Mesenchymal stem cell (in vitro differentiated cells and primary cell): ENCODE measurements at places on chromosomes 3 and 15.

DNA sequence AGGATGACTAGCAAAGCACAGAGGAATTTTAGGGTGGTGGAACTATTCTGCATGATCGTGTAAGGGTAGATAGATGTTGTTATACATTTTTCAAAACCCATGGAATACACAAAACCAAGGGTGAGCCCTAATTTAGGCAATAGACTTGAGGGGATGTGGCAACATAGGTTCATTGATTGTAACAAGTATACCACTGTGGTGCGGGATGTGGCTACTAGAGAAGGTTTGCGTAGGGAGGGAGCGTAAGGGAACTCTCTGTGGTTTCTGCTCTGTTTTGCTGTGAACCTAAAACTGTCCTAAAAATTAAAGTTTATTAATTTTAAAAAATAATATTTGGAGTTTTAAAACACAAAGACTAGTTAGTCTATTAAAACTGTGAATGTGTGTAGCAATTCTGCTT, 202.8 kb downstream of the PLCL2 start:
- no peaks in the 10 kb centered on the region for H3K4me1 ChIP-seq
- H3K4me3 ChIP-seq = no peak overlapping the region
- H3K27me3 ChIP-seq = no peaks in the 10 kb centered on the region
- H3K36me3 ChIP-seq = no peaks in the 10 kb centered on the region

DNA sequence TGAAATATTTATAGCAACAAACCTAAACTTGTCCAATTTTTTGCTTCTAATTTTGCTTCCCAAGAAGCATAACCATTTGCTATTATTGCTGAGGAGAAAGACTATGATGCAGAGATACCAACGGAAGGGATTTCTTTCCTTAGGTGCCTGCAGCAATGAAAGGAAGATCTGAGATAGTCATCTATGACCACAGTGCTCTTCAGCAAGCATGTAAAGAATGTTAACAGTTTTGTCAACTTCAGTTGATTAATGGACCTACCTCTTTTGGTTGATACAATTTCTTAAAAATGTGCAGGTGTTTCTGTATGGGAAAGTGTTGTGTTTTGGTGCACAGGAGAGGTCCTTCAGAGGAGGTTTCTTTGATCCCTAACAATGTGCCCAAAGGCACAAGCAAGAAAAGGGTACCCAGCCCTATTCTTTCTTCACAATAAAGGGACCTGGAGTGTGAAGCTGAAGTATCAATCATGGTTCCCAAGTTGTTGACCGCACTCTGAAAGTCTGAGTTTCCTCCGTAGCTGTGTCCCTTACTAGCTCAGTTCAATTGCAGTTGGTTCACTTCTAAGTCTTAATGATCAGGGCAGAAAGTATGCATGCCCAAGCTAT, 307.7 kb upstream of the KCNH8 start:
- H3K36me3 ChIP-seq = no peaks in the 10 kb centered on the region
- H3K27me3 ChIP-seq = no peaks in the 10 kb centered on the region
- DNase-seq = no peak
- no peak overlapping the region for H3K4me3 ChIP-seq
- no peak overlapping the region for H3K27ac ChIP-seq

- no peaks in the 10 kb centered on the region for H3K4me1 ChIP-seq
- no peak overlapping the region for H3K27ac ChIP-seq
- H3K27me3 ChIP-seq = no peaks in the 10 kb centered on the region
- no peak overlapping the region for H3K4me3 ChIP-seq
Measured at GRCh38 chr3:154135511-154136173, 14.5 kb downstream of the ARHGEF26 start.

- no peak overlapping the region for H3K4me3 ChIP-seq
- no peaks in the 10 kb centered on the region for H3K4me1 ChIP-seq
- no peak overlapping the region for H3K27ac ChIP-seq
- DNase-seq = no peak
Measured at GRCh38 chr3:10725067-10725466, 91.0 kb upstream of the SLC6A11 start.

GRCh38 chr15:70604666-70605315, 158.6 kb downstream of the UACA start:
- no peak overlapping the region for H3K4me3 ChIP-seq
- H3K4me1 ChIP-seq = peaks cover 6% of the 10 kb centered on the region
- no peak for DNase-seq
- no peak overlapping the region for H3K27ac ChIP-seq
- no peaks in the 10 kb centered on the region for H3K36me3 ChIP-seq

GRCh38 chr3:53030619-53031449, 15.0 kb downstream of the SFMBT1 start:
- no peak overlapping the region for H3K4me3 ChIP-seq
- H3K27ac ChIP-seq = no peak overlapping the region
- no peaks in the 10 kb centered on the region for H3K27me3 ChIP-seq
- no peaks in the 10 kb centered on the region for H3K36me3 ChIP-seq
- no peak for DNase-seq

DNA sequence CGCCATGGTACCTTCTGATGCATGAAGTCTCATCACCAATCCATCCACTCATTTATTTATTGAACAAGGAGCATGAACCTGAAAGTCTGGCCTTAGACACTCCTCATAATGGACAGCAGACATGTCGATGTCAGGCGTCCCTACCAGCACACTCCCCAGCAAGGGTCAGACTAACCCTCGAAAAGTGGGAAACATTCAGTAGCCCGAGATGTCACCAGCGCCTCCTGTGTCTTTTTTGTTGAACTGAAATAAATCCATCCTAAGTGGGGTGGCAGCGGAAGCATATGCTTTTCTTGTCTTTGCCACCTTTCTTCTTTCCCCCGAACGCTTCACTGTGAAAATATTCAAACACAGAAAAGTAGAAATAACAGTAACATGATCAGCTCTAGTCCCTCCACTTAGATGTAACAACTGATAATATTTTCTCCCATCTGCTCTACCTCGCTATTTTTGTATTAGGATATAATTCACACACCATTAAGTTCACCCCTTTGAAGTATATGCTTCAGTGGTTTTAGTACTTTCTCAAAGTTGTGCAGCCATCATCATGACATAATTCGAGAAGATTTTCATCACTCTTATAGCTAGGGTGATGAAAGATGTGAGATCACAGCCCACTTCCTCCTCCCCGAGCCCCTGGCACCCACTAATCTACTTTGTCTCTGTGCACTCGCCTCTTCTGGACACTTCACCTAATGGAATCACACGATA, 121.6 kb downstream of the ADAMTS17 start:
- DNase-seq = no peak
- H3K36me3 ChIP-seq = no peaks in the 10 kb centered on the region
- no peak overlapping the region for H3K4me3 ChIP-seq
- H3K4me1 ChIP-seq = no peaks in the 10 kb centered on the region

- no peak overlapping the region for H3K27ac ChIP-seq
- no peak overlapping the region for H3K4me3 ChIP-seq
- no peaks in the 10 kb centered on the region for H3K36me3 ChIP-seq
Measured at GRCh38 chr3:168847291-168847883, 751.7 kb upstream of the GOLIM4 start.

GRCh38 chr15:69509131-69509530, 56.5 kb downstream of the RPLP1 start:
- H3K36me3 ChIP-seq = no peaks in the 10 kb centered on the region
- H3K27me3 ChIP-seq = peaks cover 29% of the 10 kb centered on the region
- no peak overlapping the region for H3K4me3 ChIP-seq
- no peak overlapping the region for H3K27ac ChIP-seq
- DNase-seq = no peak

GRCh38 chr3:46845397-46845859, 17.8 kb downstream of the MYL3 start:
- peak; percentile 75 for DNase-seq
- H3K36me3 ChIP-seq = no peaks in the 10 kb centered on the region
- H3K27me3 ChIP-seq = no peaks in the 10 kb centered on the region
- H3K27ac ChIP-seq = peak overlapping the region; percentile 47
- H3K4me1 ChIP-seq = peaks cover 17% of the 10 kb centered on the region

DNA sequence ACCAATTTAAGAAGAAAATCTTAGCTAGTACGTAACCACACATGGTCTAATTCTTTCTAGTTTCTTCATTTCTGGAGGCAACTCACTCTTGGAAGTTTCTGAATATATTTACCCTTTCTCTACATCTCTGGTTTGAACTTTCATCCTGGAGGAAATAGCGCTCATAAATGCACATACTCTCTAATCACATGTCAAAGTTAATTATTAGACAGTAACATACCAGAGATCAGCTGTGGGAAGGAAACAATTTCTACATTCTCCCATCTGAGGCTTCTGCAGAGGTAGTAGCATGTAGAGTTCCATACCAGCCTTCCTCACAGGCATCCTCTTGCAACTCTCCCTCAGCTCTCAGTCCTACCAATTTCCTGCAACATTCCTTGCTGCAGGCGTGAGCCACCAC, 132.5 kb downstream of the RBPMS2 start:
- peaks cover 10% of the 10 kb centered on the region for H3K4me1 ChIP-seq
- H3K27ac ChIP-seq = peak overlapping the region; percentile 79
- no peak overlapping the region for H3K4me3 ChIP-seq
- H3K36me3 ChIP-seq = peaks cover 12% of the 10 kb centered on the region

- no peaks in the 10 kb centered on the region for H3K4me1 ChIP-seq
- H3K27ac ChIP-seq = no peak overlapping the region
- no peak for DNase-seq
- H3K36me3 ChIP-seq = no peaks in the 10 kb centered on the region
- H3K27me3 ChIP-seq = no peaks in the 10 kb centered on the region
Measured at GRCh38 chr3:187456250-187456649, 88.1 kb downstream of the RTP4 start.

DNA sequence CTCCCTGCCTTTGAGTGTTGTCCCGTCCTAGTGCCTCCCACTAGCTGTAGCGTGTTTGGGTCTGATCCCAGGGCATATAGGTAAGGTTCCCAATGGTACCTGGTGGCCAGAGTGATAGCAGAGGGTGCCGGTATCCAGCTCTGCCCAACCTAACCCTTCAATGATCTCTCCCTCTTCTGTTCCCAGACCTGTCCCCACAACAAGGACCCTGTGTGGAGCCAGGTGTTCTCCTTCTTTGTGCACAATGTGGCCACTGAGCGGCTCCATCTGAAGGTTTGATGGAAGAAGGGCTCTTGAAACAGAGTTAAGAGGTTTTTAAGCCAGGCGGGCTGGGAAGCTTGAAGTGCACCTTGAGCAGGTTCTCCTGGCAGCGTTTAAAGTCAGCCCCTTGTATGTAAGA, 35.5 kb downstream of the ESYT3 start:
- H3K4me1 ChIP-seq = peaks cover 8% of the 10 kb centered on the region
- no peak overlapping the region for H3K4me3 ChIP-seq
- no peak for DNase-seq
- H3K27me3 ChIP-seq = peaks cover 5% of the 10 kb centered on the region
- H3K27ac ChIP-seq = no peak overlapping the region
- H3K36me3 ChIP-seq = no peaks in the 10 kb centered on the region

GRCh38 chr3:160754371-160754854, 1.6 kb upstream of the PPM1L start:
- peak; percentile 76 for DNase-seq
- no peak overlapping the region for H3K27ac ChIP-seq
- peaks cover 13% of the 10 kb centered on the region for H3K4me1 ChIP-seq
- peak overlapping the region; percentile 92 for H3K4me3 ChIP-seq

GRCh38 chr3:100740207-100740606, 30.9 kb downstream of the TFG start:
- peaks cover 1% of the 10 kb centered on the region for H3K4me1 ChIP-seq
- H3K36me3 ChIP-seq = peaks cover 13% of the 10 kb centered on the region
- no peak for DNase-seq
- H3K4me3 ChIP-seq = no peak overlapping the region

DNA sequence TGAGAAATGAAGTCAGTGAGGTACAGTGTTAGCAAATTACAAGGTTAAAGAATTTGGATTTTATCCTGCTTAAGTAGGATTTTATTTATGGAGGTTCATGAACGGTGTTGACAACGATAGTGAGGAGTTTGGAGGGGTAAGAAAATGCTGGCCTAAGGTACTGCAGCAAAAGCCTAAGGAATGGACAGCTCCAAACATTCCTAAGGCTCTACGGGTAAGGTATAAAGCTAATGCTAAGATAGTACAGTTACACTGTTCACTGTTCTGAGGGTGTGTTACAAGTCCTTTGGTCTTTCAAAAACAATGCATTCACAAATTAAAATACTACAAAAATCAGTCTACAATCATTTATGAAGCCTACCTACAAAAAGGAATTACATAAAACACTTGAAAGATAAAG, 7.3 kb downstream of the MTMR10 start:
- DNase-seq = no peak
- H3K36me3 ChIP-seq = peaks cover 25% of the 10 kb centered on the region
- H3K27me3 ChIP-seq = no peaks in the 10 kb centered on the region
- no peak overlapping the region for H3K4me3 ChIP-seq

GRCh38 chr3:166554023-166554422, 716.8 kb upstream of the BCHE start:
- H3K4me1 ChIP-seq = no peaks in the 10 kb centered on the region
- no peak overlapping the region for H3K4me3 ChIP-seq
- no peaks in the 10 kb centered on the region for H3K27me3 ChIP-seq
- peak; percentile 1 for DNase-seq
